ENCODE measurements at places on chromosomes 4 and X.

DNA sequence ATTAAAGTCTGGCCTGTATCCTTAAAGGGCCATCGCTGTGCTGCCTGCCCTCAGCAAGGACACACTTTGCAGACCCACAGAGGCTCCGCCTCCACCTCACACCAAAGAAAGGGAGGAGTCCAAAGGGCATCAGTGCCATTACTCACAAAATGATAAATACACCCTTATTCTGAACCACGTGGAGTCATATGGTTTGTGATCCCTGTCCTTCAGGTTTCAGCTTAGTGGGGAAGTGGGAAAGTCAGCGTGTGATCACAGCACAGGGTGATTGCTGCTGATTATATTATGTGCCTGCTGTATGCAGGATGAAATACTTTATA is 35.9 kb upstream of the MSANTD1 start:
- no peak for DNase-seq

DNA sequence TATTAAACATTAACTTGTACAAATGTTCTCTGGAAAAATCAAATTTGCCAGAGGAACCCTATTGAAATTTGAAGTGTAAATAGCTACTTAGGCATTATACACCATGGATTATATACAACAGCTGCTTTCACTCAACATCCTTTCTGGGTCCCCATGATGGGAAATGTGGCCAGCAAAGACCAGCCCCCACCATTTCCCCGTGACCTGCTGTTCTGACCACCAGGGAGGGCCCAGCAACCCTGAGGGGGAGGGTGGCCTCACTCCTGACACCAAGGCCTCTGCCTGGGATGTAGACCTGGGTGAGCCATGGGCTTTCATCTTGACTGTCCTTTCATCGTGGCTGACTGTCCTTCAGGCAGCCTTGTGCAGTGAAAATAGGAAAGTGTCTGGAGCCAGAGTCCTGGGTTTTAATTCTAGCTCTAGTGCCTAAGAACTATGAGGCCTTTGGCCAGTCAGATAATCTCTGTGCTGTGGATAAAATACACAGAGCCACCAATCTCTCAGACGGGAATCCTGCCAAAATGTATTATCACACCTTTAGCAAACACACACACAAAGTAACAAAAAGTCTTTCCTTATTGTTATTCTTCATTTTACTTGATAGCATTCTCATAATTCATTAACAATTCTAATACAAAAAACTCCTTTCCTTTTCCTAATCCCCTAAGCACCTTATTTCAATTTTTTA is 45.1 kb downstream of the NR3C2 start:
- no peak for DNase-seq

- DNase-seq, result no peak
These were observed 1.8 kb upstream of the EXOSC9 start for GRCh38 chr4:121799208-121799823.

- no peak for DNase-seq
These were observed 399.0 kb downstream of the PABPC4L start for GRCh38 chr4:133802359-133803140.

DNA sequence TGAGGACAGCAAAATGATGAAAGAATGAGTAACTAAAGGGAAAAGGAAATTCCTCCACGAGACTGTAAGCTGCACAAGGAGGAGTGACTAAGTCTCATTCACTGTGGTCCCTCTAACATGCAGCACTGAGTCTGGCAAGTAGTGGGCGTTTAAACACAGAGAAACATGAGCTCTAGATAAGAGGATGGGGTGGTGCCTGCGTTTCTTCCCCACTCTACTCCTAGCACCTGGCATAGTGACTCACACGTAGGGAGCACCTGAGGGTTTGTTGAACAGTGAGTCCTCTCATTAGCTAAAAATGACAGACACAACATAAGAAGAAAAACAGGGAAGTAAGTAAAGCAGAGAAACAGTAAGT is 105.8 kb upstream of the CBR4 start:
- DNase-seq, result no peak

- DNase-seq, result no peak
These were observed 2267.9 kb upstream of the AGA start for GRCh38 chr4:179709961-179710624.

- no peak for DNase-seq
These were observed 30.5 kb downstream of the CXCL8 start for GRCh38 chr4:73770917-73771316.

DNA sequence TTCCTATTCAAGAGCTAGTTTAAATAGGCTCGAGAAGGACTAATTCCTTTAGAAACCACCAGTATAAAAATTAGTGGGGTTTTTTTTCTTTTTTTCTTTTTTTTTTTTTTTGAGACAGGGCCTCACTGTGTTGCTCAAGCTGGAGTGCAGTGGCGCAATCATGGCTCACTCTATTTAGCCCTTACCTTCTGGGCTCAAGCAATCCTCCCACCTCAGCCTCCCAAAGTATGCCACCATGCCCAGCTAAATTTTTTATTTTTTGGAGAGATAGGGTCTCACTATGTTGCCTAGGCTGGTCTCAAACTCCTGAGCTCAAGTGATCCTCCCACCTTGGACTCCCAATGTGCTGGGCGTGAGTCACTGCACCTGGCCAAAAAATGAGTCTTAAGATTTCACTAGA is 52.8 kb downstream of the APOO start:
- no peak for DNase-seq

- no peak for DNase-seq
These were observed 9.7 kb downstream of the PTCHD1 start for GRCh38 chrX:23344238-23344903.

- DNase-seq, result peak; percentile 32
These were observed 24.8 kb downstream of the SMIM20 start for GRCh38 chr4:25938787-25939186.

- DNase-seq, result no peak
These were observed 100.3 kb upstream of the RPL34 start for GRCh38 chr4:108519911-108520601.

- no peak for DNase-seq
These were observed 67.7 kb upstream of the PJA1 start for GRCh38 chrX:69232945-69233344.

DNA sequence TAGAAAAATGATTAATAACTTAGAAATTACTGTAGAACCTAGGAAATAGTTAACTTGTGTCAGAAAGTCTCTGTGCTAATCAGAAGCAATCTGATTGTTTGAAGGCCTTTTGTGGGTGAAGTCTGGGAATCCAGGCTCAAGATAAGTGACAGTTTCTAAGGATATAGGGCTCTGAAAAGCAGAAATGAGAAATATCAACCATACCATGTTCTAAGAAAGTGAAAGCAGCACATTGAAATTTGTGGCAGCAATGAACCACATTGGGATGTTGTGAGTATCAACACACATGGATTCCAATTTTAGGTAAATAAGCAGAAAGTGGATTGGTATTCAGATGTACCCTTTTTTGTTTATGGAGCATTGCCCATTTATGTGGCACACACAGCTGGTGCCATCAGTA is 464.6 kb downstream of the IL15 start:
- no peak for DNase-seq

GRCh38 chr4:155607481-155607880 is 59.2 kb upstream of the GUCY1A1 start:
- no peak for DNase-seq

GRCh38 chrX:22296871-22297270 is 24.2 kb downstream of the CBLL2 start:
- no peak for DNase-seq

- DNase-seq, result no peak
These were observed 85.7 kb upstream of the HPRT1 start for GRCh38 chrX:134374294-134374693.

GRCh38 chr4:185244763-185245162 is 35.4 kb downstream of the SNX25 start:
- no peak for DNase-seq

DNA sequence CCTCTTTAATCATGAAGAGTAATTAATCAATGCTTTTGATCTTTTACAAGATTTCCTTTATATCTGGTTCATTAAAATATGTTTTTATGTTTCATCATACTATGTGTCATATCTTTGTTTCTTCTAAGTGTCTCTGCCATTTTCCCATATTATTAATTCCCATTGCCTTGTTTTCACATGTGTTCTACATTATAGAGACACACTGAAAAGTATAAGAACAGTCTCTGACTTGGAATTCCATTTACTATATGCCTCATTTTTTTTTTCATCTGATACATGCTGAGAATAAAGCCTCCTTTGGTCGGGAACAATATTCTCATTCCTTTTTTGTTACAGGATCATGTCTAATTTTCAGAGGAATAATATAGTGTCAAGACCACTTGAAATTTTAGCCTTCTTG is 4.3 kb downstream of the BANK1 start:
- no peak for DNase-seq

DNA sequence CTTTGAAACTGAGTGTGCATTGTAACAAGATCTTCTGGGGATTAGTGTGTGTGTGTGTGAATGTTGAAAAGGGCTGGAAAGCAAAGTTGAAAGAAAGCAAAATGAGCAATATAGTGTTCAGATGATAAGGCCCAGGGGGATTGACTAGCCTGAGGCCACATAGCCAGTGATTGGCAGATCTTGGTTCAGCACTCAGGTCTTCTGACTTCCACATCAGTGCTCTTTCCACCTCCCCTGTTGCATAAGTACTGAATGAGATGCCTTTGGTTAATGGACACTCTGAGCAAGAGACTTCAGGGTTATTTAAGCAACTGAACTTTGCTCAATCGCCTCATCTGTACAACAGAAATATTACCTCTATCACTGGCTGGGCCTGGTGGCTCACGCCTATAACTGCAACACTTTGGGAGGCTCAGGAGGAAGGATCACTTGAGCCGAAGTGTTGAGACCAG is 120.4 kb downstream of the TMEM164 start:
- no peak for DNase-seq

GRCh38 chrX:118665204-118665603 is 62.2 kb upstream of the IL13RA1 start:
- no peak for DNase-seq

DNA sequence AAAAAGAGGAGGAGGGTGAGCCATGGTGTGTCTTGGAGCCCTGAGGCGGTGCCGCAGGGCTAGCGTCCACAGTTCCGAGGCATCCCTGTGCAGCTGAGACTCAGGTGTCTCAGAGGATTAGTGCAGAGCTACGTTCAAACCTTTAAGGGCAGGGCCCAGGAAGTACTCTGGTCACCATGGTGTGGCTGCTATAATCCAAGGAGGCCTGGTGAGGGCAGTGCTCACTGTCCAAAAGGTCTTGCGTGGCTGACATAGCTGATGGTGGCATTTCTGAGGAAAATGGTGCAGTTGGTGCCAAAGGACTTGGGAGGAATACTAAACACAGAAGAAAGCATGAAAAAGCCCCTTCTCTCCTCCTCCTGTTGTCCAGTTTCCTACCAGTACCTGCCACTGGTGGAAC is 146.9 kb downstream of the DCHS2 start:
- DNase-seq, result no peak

DNA sequence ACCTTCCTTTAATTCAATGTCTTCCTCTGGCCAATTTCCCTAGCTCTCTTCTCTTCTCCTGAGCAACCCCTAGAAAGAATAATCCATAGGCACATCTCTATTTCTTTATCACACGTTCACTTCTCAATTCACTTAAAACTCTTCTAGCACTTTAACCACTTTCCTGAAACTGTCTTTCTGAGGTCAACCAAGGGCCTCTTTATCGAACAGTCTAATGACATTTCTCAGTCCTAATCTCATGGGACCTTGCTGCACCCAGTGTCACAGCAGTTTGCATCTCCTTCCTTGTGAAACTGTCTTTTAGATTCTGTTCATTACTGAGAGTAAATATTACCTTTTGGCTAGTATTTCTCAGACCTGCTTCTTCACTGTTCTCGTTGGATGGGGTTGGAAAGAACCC is 285.3 kb upstream of the RASGEF1B start:
- DNase-seq, result no peak

DNA sequence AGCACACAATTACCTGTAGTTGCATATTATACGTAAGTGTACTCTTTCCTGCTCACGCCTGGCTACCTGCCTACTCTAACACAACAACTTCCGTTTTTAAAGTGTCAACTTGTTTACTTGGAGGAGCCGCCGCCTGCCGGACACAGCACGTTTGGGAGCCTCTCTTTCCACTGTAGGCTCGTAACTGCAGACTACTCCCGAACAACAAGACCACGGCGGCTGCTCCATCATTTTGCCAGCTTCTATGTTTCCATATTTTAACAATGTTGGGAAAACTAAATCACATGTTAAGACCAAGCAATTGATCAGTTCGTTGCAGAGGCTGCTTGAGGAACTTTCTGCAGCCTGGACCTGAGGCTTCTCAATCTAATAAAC is 841 bp downstream of the MTNR1A start:
- DNase-seq, result no peak

DNA sequence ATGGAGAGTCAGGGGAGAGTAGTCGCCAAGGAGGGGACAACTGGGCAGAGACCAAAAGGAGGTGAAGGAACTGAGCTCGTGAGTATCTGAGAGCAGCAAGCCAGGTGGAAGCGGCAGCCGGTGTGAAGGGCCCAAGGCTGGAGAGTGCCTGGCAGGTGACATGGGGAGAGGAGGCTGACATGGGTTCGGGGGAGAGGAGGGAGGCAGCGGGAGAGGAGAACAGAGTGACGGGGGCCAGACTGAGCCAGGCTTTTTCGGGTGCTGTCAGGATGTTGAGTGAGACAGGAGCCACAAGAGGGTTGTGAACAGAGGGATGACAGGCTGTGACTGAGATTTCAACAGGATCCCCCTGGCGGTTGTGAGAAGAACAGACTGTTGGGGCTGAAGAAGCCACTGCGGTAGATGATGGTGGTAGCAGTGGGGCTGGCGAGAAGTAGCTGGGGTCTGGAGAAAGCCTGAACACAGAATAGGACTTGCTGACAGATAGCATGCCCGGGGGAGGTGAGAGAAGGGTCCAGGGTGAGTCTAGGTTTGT is 5.7 kb downstream of the ELK1 start:
- no peak for DNase-seq

DNA sequence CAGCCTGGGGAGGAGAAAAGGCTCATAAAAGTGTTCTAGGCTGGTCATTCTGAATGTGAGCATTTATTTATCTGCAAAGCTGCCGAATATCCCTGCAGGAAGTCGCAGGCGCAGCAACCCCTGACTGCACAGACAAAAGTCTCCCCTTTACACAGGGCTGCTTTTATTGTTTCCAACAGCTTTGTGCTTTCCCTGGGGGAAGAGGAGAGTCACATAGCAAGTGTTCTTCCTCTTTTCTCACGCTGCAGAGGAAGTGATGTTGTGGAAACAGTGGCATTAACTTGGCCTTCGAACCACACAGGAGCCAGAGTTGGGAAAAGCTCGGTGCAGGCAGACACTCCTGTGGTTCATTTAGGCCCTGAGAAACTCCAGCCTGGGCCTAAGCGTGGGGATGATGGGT is 81.5 kb upstream of the BCOR start:
- DNase-seq, result no peak

- DNase-seq, result no peak
These were observed 85.6 kb downstream of the MANBA start for GRCh38 chr4:102675141-102675540.

- no peak for DNase-seq
These were observed 952 bp downstream of the ANOS1 start for GRCh38 chrX:8730812-8731558.

GRCh38 chr4:13836946-13837912 is 209.7 kb upstream of the BOD1L1 start:
- DNase-seq, result no peak

GRCh38 chr4:140686796-140687195 is 69.4 kb downstream of the TBC1D9 start:
- DNase-seq, result no peak

GRCh38 chrX:1323315-1323714 is 13.3 kb upstream of the IL3RA start:
- no peak for DNase-seq

GRCh38 chr4:22181736-22182135 is 233.2 kb upstream of the KCNIP4 start:
- no peak for DNase-seq

- DNase-seq, result no peak
These were observed 54.0 kb upstream of the C4orf54 start for GRCh38 chr4:99711657-99712056.

- DNase-seq, result no peak
These were observed 3.4 kb downstream of the SMR3A start for GRCh38 chr4:70364002-70364401.
